Activated naive CD4-positive, alpha-beta T cell treated with anti-CD3 and anti-CD28 coated beads for 36 hours (primary cell): ENCODE measurements at places on chromosomes 5 and 9. TPM values are rescaled to one million over a fixed set of nuclear protein-coding genes. Genes with fewer than 3 reads are reported as not detected.

DNA sequence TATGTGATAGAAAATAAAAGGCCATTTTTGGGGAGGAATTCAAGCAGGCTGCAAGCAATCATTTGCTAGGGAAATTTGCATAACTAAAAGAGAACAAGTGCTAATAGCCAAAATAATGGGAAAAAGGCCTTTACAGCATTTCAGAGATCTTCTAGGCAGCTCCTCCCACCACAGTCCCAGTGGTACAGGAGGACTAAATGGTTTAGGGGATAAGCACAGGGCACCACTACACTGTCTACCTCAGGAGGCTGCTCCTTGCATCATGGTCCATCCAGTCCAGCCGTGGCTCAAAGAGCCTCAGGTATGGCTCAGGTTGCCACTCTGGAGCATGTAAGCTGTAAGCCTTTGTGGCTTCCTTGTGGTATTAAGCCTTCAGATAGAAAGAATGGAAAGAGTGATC, 485.6 kb downstream of the PDE4D start:
- DNase-seq: no peak

Gene CDX1
- not detected for total RNA-seq

- no peak for DNase-seq
These were observed 178.8 kb upstream of the NREP start for GRCh38 chr5:111935835-111936234.

DNA sequence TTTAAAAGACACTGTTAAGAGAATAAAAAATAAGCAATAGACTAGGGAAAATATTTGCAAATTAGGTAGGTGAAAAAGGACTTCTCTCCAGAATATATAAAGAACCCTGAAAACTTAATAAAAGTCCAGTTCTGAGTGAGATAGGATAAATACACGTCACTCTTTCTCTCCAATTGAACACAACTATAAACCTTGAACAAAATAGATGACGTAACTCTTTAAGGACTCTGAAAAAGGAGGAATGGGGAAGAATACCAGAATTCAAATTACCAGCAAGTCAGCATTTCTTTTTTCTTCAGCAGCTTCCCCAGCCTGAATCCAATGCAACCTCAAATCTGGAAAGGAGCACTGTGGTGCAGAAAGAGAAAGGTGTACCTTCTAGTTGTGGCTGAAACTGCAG, 6.8 kb upstream of the WDR41 start:
- no peak for DNase-seq

Gene HSD17B3
- total RNA-seq: not detected

DNA sequence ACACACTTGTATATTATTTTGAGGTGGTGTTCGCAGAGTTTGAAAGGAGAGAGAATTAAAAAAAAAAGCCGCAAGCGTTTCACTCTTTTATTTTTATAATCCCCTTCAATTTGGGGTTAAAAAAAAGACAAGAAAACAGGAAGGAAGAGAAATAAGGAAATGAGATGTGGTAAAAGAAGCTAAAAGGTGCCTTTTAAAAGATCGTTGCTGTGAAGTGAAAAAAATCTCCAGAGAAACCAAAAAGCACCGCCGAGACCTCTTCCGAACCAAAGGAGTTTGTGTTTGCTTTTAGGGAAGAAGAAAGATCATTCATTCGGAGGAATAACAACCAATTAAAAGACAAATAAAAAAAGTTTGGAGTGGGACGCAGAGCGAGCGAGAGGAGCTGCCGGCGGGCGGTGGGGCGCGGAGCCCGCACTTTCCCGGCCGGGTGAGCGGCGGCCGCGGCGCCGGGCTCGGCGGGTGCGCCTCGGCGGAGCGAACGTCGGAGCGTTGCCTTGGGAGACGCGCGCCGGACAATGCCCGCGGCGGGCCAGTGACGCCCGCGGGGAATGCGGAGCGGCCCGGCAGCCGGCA, 355 bp downstream of the TLE4 start:
- DNase-seq: peak; percentile 14

Gene ACOT12
- not detected for total RNA-seq

GRCh38 chr5:14147210-14147609, 4.1 kb downstream of the TRIO start:
- DNase-seq: no peak

GRCh38 chr5:180591311-180591887, at the start of gene SCGB3A1:
Gene SCGB3A1 (minus strand): TSS chr5:180591499. CDS start chr5:180591462, 37 bp downstream.
- DNase-seq: no peak

- no peak for DNase-seq
These were observed 26.7 kb downstream of the MARCHF11 start for GRCh38 chr5:16152601-16153568.

DNA sequence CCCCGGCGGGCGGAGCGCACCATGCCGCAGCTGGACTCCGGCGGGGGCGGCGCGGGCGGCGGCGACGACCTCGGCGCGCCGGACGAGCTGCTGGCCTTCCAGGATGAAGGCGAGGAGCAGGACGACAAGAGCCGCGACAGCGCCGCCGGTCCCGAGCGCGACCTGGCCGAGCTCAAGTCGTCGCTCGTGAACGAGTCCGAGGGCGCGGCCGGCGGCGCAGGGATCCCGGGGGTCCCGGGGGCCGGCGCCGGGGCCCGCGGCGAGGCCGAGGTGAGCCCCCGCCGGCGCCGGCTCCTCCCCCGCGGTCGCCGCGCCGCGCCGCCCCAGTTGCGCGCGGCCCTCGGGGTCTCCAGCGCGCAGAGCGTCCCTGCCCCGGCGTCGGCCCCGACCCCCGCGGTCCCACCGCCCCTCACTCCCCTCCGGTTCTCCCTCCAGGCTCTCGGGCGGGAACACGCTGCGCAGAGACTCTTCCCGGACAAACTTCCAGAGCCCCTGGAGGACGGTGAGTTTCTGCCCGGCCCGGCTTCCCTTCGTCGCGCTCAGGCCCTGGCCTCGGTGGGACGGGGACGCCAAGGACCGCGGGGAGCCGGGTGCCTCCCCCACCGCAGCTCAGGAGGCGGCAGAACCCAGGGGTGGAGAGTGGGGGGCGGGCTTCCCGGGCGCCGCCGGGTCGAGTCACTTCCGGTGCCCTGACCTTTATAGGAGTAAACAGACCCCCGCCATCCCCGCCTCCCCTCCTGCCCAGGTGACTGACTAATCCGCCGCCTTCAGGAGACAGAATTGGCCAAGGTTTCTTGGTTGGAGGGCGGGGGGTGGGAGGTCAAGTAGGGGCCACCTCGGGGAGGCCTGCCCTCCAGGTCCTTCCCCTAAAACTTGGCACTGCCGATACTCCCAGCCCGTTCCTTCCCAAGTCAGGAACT, 665 bp downstream of the TCF7 start:
- DNase-seq: peak; percentile 92

Gene KCNT1
- total RNA-seq: not detected

Gene GFI1B
- not detected for total RNA-seq

GRCh38 chr5:4028384-4028783, 432.8 kb downstream of the IRX1 start:
- DNase-seq: no peak

DNA sequence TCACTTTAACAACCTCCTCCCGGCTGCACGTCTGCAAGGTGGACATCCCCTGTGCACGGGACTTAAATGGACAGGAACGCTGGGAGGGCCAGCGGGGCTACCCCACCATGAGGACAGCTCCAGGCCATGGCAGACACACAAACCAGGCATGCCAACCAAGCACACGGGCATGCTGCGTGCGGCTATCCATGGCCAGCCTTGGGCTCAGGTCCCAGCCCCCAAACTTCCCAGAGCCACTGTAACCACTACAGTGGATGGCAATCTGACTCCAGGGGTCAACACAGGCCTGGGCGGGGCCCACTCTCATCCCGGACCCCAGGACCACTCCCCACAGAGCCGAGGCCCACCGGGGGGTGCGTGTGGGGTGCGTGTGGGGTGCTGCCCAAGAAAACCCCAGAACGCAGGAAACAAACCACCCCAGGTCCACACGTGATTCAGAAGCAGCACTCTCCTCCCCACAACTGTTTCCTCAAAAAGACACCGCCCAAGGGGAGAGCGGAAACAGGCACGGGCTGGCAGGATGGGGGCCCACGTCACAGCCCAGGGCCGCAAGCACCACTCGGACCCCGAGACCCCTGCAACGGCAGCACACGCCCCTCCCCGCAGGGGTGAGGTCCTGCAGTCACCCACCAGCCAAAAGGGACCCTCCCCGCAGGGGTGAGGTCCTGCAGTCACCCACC, 7.4 kb downstream of the SLC12A7 start:
- DNase-seq: peak; percentile 47

DNA sequence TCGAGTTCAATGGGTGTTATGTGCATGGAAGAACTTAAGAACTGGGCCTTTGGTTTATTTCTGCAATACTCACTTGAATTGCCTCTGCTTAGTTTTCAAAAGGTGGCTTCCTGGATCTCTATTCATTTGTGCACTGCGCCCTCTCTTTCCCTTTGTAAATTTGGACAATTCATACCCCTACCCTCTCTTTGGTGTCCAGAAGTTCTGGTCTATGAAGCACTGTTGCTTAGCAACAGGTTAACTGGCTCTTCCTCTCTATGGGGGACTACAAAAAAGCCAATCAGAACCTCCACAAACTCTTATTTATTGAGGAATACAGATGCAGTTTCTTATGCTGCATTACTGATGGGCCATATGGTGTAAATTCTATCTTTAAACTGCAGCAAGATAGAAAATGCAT, 13.5 kb upstream of the FAM120A start:
- DNase-seq: no peak

Gene PCDHGB1
- total RNA-seq: not detected

- peak; percentile 71 for DNase-seq
These were observed 134.7 kb upstream of the DMRT1 start for GRCh38 chr9:706606-707459.

DNA sequence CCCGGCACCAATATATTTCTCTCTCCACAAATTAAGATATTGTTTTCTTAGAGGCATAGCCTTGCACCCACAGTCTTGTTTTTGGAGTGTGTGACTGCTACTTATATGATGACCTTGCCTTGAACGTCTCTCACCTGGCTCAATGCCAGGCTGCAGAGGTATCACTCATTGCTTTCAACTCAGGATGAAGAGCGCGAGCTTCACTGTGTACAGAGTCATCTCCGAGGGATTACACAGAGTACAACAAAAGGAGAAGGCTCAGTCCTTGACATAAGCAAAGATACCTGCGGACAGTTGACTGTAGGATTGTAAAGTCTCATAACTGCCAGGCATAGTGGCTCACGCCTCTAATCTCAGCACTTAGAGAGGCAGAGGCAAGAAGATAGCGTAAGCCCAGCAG, 53.8 kb downstream of the CD180 start:
- no peak for DNase-seq

- no peak for DNase-seq
These were observed 145.4 kb downstream of the PLPPR1 start for GRCh38 chr9:101173907-101174306.

DNA sequence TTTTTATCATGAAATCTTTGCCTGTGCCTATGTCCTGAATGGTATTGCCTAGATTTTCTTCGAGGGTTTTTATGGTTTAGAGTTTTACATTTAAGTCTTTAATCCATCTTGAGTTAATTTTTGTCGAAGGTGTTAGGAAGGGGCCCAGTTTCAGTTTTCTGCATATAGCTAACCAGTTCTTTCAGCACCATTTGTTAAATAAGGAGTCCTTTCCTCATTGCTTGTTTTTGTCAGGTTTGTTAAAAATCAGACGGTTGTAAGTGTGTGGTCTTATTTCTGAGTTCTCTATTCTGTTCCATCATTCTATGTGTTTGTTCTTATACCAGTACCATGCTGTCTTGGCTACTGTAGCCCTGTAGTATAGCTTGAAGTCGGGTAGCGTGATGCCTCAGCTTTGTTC, 55.9 kb downstream of the YTHDC2 start:
- DNase-seq: no peak

- DNase-seq: no peak
These were observed 6.0 kb downstream of the CD74 start for GRCh38 chr5:150406723-150407095.

GRCh38 chr5:34439601-34440000, 216.5 kb upstream of the RAI14 start:
- DNase-seq: no peak
